ENCODE measurements at places on chromosomes 3 and 15.

GRCh38 chr3:30646181-30646876, 39.9 kb downstream of the TGFBR2 start:
- no peak for DNase-seq

GRCh38 chr3:25469558-25469957, 41.5 kb downstream of the RARB start:
- no peak for DNase-seq

DNA sequence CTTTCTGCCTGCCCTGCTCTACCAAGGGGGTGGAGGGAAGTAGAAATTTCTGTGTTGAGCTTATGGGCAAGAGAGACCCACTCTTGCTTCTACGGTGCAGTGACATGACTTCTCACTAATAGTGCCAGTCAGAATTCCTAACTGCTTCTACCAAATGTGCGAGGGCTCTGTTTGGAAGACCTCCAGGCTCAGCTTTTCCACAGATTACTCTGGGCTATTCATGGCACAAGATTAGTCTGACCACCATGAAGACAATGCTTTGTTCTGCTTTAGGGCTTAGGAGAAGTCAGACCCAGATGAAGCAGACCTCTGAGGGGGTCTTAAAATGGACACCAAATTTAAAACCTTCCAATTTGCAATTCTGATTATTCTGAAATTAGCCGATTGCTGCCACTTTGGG, 195.9 kb upstream of the TBC1D5 start:
- DNase-seq: no peak

- DNase-seq: no peak
These were observed 22.4 kb downstream of the PPM1L start for GRCh38 chr3:160778480-160778879.

- no peak for DNase-seq
These were observed 22.3 kb upstream of the GP9 start for GRCh38 chr3:129038121-129038855.

- no peak for DNase-seq
These were observed 401.2 kb upstream of the NR2F2 start for GRCh38 chr15:95929232-95929846.

DNA sequence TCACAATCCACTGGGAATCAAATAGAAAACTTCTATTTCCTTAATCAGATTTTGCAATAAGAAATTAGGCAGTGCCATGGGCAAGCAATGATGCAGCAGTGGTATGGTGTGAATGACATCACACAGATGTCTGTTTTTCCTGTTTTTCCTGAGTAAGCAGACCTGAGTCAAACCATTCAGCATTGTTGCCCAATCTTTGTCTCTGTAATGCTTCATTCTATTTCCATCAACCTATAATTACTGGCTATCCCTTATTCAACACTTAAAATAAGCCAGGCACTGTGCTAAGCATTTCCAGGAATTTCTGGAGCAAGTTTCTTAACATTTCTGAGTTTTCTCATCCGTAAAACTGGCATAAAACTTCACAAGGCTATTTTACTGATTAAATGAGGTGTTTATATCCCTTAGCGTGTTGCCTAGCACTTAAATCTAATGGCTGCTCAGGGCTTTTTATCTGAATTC, 11.3 kb upstream of the OXSR1 start:
- no peak for DNase-seq

GRCh38 chr3:52451237-52452083, 2.4 kb downstream of the TNNC1 start:
- no peak for DNase-seq

DNA sequence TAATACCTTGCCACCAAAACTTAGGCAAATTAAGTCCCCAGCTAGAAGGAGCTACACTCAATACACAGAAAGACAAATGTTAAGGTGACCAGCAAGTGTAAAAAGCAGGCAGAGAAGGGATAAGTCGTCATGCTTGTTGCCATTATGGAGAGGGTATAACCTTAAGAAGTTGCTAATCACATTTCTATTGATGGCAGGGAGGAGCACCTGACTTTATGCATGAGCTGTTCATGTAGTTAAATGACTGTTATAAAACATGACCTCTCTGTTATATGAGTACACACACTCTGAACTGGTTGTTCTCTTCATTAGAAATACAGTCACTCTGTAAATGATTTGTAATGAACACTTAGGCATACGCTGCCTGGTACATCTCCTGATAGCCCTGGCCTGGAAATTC, 6.6 kb upstream of the CCNL1 start:
- DNase-seq: no peak

DNA sequence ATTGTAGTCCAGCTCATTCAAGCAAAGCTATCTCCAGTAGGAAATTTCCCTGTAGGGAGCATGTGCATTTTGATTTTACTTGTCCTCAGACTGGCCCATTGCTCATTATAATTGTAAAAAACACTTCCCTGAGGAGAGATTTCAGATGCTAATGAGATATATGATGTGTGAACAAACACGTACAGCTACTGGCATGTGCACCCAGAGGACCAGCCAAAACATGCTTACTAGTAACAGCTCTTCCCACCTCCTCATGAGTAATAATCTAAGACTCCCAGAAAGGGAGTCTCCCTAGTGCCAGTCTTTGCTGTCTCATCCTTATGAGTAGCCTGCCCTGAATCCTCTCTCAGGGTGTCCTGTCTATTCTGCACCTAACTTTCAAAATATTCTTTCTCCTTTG, 43.4 kb downstream of the FBXO22 start:
- DNase-seq: no peak

GRCh38 chr3:42591811-42592210, 1.2 kb downstream of the SS18L2 start:
- DNase-seq: no peak

DNA sequence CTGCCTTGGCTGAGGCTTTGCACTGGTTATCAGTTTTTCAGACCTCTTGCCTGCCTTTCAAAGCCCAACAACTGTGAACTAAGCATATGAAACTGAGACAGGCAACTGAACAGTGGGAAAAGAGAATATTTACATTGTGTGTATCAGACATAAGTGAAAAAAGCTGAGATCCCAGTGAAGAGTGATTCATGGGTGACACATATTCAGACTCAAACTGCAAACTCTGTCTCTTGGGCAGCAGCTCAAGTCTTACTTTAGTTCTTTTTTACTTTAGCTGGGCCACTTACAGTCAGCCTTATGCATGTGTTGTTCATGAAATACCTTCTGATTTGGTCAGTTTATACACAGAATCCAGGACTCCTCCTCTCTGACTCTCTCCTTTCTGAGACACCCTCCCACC, 19.2 kb downstream of the SUCLG2 start:
- DNase-seq: no peak

GRCh38 chr3:105933871-105934270, 65.1 kb upstream of the CBLB start:
- DNase-seq: no peak

GRCh38 chr3:55491296-55491816, 4.2 kb upstream of the WNT5A start:
- DNase-seq: no peak

DNA sequence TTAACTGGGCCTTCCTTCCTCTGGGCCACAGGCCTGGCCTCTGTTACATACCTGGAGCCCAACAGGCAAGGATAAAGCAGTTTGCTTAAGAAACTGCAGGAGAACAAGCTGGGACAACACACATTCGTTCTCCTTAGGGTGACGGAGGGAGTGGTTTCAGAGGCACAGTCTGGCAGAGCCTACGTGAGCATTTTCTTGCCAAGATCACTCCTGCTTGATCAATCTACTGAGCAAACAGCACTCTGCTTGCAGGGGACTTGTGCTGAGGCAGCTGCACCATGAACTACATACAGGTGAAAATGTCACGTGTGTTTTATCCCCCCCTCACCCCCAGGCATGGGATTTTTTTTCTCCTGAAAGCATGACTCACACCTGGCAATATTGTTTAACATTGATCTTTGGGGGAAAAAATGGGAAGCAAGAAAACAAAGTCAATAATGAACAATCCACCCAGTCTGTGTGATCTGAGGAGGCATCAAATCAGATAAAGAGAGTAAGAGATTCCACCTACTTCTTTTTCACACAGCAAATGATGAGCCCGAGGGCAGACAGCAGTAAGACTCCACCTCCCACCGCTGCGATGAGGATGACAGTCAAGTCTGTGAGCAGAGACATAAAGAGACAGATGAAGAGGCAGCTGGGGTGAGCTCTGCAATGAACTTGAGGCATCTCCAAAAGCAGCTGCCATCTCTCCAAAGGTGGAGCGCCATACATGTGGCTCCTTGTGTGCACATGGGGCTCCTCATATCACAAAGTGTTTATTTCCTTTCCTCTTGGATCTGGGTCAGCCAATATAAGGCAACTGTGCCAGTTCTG, 57.4 kb downstream of the CDCP1 start:
- DNase-seq: no peak

DNA sequence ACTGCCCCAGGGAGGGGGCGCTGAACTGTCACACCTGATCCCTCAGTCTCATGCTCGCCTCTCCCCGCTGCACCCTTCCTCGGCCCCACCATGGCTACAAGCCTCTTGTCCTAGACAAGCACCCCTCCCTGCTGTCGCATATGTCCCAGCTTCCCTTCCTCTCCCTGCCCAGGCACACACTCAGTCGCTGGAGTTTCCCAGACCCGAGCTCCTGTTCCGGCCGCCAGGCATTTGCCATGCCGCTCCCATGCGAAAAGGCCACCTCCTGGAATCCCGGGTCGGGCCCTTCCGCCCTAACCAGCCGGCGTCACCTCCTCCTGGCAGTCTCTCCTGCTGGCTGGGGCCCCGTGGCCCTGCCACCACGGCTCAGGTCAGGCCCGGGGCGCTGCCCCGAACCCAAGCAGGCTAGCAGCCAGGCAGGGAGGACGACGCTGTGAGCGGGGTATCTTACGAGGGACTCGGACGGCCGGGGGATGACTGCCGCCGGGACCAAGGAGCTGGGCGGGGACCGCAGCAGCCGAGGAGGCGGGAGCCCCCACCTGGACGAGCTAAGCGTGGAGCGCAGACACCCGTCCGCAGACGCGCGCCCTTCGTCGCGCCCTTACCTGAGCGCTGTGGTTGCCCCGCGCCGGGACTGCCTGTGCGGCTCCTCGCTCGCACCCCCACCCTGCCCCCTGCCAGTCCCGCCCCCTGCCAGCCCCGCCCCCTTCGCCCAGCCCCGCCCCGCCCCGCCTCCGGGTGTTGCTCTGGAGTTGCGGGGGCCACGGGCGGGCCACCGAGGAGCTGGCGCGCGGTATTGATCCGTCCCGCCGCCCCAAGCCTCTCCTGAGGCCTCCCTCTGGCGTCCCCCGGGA, at the start of gene ALS2CL:
Gene ALS2CL (minus strand): TSS at position 642 of the 854 bp plus-strand sequence. CDS start 4,239 bp downstream, outside the sequence.
- DNase-seq: peak; percentile 59

- DNase-seq: no peak
These were observed 3.0 kb downstream of the ITIH4 start for GRCh38 chr3:52827441-52827840.

- peak; percentile 64 for DNase-seq
These were observed 19.6 kb downstream of the CLK3 start for GRCh38 chr15:74635228-74635627.

DNA sequence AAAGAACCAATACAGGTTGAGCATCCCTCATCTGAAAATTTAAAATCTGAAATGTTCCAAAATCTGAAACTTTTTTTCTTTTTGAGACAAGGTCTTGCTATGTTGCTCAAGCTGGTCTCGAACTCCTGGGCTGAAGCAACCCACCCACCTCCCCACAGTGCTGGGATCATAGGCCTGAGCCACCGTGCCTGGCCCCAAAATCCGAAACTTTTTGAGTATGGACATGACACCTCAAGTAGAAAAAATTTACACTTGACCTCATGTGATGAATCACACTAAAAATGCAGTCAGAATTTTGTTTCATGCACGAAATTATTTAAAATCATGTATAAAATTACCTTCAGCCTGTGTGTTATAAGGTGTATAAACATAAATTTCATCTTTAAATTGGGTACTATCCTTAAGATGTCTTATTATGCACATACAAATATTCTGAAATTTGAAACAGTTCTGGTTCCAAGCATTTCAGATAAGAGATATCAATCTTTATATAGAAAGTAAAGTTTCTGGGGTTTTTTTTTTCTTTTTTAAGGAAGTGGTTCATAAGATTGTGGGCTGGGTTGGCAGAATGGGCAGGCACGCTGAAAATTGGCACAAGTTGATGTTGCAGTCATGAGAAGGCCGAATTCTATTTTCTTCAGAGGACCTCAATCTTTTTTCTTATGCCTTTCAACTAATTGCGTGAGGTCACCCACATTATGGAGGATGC, 72.5 kb downstream of the SPRED1 start:
- DNase-seq: no peak

DNA sequence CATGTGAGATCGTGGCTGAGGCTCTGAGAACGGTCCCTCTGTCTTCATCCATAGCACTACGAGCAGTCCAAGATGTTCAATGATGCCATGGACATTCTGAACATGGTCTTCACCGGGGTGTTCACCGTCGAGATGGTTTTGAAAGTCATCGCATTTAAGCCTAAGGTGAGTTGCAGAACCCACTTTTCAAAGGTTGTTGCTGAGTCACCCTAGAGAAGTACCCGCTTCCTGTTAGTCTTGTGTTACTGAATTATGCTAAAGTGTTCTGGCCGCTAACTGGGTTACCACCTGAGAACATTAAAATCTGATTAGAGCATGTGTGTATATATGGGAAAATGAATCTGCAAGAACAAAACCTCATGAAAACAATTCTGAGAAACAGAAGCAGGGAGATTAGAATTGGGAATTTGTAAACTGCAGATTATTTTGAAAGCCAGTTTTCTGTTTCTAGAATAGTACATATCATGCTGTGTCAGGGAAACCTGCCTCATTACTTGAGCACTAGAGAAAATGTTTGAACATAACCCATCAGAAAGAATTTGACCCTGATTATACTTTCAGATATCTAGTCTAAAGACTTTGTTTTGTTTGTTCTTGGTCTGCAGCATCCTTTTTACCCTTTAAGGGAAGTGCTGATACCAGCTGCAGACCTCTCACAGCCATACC, 92.6 kb downstream of the CHDH start:
- DNase-seq: no peak
